ENCODE measurements at places on chromosomes 12 and 14.

DNA sequence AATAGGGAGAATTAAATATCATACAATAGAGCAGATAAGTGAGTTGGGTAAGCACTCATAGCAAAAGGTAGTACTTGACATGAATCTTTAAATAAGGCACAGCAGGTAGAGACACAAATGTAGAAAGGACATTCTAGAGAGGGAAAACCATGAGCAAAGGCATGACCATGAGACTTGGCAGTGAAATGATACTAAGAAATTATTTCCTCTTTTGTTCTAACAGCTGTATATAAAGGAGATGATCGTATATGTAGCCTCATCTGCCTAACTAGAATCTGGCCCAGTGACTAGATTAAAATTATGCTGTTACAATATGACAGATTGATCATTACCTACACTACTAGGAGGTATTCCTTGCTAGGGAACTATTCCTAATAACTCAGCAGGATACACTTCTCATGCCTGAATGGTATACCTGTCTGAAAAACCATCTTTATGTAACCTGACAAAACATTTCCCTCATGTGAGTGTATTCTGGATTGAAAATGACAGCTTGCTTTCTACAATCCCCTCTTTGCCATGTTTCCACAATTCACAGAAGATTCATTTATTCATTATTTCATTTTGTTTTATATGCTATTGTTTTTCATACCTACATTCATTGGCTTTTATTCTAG is 725.7 kb downstream of the C12orf50 start:
- DNase-seq: no peak

GRCh38 chr14:99513946-99514551 is 32.8 kb downstream of the CCNK start:
- no peak for DNase-seq

GRCh38 chr14:99854831-99855230 is 61.6 kb downstream of the EML1 start:
- DNase-seq: no peak

GRCh38 chr14:57390806-57391516 is 575 bp downstream of the NAA30 start:
- DNase-seq: no peak

GRCh38 chr12:127562816-127563215 is 704.2 kb upstream of the TMEM132C start:
- no peak for DNase-seq

- no peak for DNase-seq
These were observed 62.3 kb downstream of the GCH1 start for GRCh38 chr14:54840336-54840735.

DNA sequence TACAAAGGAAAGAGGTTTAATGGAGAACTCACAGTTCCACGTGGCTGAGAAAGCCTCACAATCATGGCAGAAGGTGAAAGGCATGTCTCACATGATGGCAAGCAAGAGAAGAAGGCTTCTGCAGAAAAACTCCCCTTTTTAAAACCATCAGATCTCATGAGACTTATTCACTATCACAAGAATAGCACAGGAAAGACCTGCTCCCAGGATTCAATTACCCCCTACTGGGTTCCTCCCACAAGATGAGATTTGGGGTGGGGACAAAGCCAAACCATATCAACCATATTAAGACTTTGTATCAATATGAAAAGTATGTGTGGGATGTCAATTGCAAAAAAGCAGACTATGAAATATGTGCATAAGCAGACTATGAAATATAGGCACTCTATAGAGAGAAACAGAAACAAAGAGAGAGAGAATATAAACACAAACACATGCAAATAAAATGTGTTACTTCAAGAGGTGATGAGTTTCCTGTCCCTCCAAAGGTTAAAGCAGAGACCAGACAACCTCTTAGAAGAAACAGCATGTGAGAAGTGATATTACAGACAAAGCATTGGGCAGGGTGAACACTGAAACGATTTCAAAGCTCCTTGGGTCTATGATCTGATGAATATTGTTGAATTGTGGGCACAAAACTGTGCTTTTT is 151.2 kb upstream of the KRR1 start:
- no peak for DNase-seq

- no peak for DNase-seq
These were observed 1273.1 kb upstream of the TMEM132C start for GRCh38 chr12:126993898-126994297.

GRCh38 chr14:58646479-58646878 is 8.7 kb downstream of the DACT1 start:
- no peak for DNase-seq
